ENCODE measurements at places on chromosomes 12 and 14. TPM values are rescaled to one million over a fixed set of nuclear protein-coding genes. Genes with fewer than 3 reads are reported as not detected.
A peak's percentile ranks its signal among the peaks of the same experiment; 100 is the strongest.

DNA sequence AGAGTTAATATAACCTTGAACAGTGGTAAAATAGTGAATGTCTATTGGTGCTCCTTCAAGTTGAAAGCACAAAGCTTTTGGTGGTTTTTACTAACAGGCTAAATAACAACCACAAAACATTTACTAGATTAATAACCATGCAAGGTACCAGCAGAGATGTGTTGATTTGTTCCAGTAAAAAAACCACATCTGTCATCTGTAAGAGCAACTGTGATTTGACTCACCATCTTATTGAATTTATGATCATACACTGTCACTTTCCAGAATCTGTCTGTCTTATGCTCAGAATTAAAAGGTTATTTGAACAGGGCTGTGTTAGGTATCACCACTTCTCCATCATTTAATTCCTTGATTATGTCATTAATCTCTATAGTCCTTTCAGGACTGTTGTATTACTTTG is 107.0 kb upstream of the PTHLH start:
- no peaks in the 10 kb centered on the region for H3K27me3 ChIP-seq
- H3K27ac ChIP-seq = no peak overlapping the region
- no peaks in the 10 kb centered on the region for H3K4me1 ChIP-seq

GRCh38 chr12:126588586-126589249 is 1523.5 kb downstream of the AACS start:
- no peak for DNase-seq
- H3K4me3 ChIP-seq = no peak overlapping the region
- H3K27ac ChIP-seq = no peak overlapping the region
- H3K4me1 ChIP-seq = no peaks in the 10 kb centered on the region
- no peaks in the 10 kb centered on the region for H3K27me3 ChIP-seq

DNA sequence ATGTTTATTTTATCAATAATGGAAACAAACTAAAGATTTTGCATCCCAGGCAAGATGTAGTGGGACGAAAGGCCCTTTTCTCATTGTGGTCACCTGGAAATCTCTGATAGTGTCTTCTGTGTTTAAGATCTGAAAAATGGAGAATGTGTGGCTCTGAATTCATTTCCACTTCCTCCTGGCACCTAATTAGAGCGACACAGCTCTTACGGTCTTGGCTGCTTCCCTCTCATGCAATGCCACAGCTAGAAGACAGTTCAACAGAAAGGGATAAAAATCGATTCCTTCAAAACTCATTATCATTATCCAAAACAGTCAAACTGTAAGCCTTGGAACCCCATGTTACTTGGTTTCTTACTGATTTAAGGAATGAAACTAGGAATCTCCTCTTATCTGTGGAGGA is 9.3 kb downstream of the ST8SIA1 start:
- peaks cover 2% of the 10 kb centered on the region for H3K4me1 ChIP-seq
- no peaks in the 10 kb centered on the region for H3K36me3 ChIP-seq
- H3K4me3 ChIP-seq = no peak overlapping the region
- no peak overlapping the region for H3K27ac ChIP-seq

DNA sequence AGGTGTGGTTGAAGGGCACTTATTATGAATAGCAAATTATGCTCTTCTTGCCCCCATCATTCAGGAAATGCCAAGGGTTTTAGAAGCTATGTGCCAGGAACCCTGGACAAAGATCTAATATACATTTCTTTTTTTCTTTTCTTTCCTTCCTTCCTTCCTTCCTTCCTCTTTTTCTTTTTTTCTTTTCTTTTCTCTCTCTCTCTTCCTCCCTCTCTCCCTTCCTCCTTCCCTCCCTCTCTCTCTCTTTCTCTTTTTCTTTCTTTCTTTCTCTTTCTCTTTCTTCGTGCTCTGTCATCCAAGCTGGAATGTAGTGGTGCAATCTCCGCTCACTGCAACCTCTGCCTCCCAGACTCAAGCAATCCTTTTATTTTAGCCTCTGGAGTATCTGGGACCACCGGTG is 66.1 kb upstream of the CSRP2 start:
- H3K4me3 ChIP-seq = no peak overlapping the region
- no peaks in the 10 kb centered on the region for H3K27me3 ChIP-seq
- no peak overlapping the region for H3K27ac ChIP-seq
- no peak for DNase-seq

DNA sequence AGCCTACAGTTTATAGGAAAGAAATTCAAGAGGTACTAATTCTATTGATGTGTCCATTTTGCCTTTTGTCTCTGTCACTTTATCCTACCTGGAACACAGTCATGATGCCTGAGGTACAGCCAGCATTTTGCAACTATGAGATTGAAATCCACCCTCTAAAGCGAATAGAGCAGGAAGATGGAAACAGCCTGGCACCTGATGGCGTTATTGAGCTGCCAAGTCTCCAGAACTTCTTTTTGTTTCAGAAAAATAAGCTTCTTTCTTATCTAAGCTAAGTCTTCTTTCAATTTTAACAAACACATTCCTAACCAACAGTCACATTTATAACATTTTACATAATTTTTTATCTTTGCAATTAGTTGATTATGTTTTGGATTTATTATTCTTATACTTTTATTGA is 182.1 kb downstream of the PAWR start:
- no peaks in the 10 kb centered on the region for H3K27me3 ChIP-seq
- no peak overlapping the region for H3K27ac ChIP-seq
- DNase-seq = no peak
- no peak overlapping the region for H3K4me3 ChIP-seq

GRCh38 chr12:58750484-58750883 is 169.8 kb downstream of the LRIG3 start:
- H3K27ac ChIP-seq = no peak overlapping the region
- no peaks in the 10 kb centered on the region for H3K4me1 ChIP-seq
- no peaks in the 10 kb centered on the region for H3K27me3 ChIP-seq
- no peak overlapping the region for H3K4me3 ChIP-seq

DNA sequence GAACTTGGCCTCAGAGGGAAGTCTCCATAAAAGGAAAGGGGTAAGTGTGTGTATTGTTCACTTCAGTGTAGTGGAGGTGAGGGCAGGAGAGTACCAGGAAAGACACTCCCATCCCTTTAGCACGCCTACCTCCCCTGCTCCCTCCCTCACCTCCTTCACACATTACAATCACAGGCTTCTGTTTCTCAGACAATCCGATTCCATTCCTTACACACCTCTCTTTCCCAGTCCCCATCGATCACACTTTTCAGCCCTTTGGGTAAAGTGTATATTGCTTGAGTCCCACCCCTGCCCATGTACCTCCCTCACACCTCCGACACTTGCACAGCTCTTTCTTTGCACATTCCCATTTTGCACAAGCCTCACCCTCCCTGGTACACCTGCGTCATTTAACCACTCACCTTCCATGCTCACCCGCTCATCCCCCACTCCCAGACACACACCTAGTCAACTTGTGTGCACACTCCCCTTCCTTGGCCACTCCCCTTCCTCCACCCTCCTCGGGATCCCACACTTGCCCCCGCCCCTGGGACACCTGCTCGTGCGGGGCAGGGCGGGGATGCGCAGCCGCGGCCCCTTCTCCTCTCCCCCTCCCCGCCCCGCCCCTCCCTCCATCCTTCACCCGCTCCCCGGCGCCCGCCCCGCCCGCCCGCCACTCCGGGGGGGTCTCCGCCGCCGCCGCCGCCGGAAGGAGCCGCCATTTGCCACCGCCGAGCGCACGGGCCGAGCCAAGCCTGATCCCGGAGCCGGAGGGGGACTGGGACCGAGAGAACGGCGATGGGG is at the start of gene MARCHF9:
Gene MARCHF9, plus strand, starts transcription at position 693 of the 783 bp plus-strand sequence. CDS start 426 bp downstream, outside the sequence.
- H3K4me3 ChIP-seq = peak within 1 kb of the TSS; percentile 50
- peaks cover 10% of the 10 kb centered on the region for H3K4me1 ChIP-seq
- no peaks in the 10 kb centered on the region for H3K27me3 ChIP-seq
- peaks cover 33% of the 10 kb centered on the region for H3K36me3 ChIP-seq

GRCh38 chr12:97063292-97063935 is 156.4 kb downstream of the NEDD1 start:
- H3K27ac ChIP-seq = no peak overlapping the region
- H3K36me3 ChIP-seq = no peaks in the 10 kb centered on the region
- no peak for DNase-seq
- no peaks in the 10 kb centered on the region for H3K27me3 ChIP-seq

GRCh38 chr14:72111911-72112310 is 179.7 kb downstream of the RGS6 start:
- H3K36me3 ChIP-seq = no peaks in the 10 kb centered on the region
- no peak for DNase-seq
- H3K27me3 ChIP-seq = no peaks in the 10 kb centered on the region
- no peak overlapping the region for H3K4me3 ChIP-seq

DNA sequence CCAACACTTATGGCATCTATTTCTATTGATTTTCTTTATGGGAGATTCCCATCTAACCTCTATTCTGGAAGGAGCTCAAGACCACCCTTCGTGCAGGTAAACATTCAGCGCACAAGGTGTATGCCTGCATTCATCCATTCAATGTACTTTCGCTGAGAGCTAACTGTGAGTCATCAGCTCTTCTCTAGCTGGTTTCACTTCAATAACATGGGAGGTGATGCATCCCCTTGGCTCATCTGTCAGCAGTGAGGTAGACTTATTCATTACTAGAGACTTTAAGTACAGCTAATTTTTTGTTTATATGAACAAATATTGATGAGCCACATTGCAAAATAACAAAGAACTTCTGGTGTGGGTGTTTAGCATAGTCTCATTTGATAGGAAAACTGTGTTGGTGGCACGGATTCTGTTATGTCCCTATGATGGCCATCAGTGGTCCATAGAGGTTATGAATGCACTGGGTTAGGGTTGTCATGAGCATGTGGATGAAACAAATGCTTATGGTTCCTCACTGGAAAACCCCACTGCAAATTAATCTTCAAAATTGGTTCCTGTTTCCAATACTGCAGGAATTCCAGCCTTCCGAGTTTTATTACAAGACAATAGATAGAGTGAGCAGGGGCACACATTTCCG is 1151.0 kb downstream of the BCL11B start:
- H3K27ac ChIP-seq = no peak overlapping the region
- no peak overlapping the region for H3K4me3 ChIP-seq
- no peaks in the 10 kb centered on the region for H3K4me1 ChIP-seq
- DNase-seq = no peak

- H3K4me3 ChIP-seq = no peak overlapping the region
- H3K27ac ChIP-seq = peak overlapping the region; percentile 69
- no peaks in the 10 kb centered on the region for H3K27me3 ChIP-seq
- DNase-seq = no peak
- H3K4me1 ChIP-seq = peaks cover 98% of the 10 kb centered on the region
- H3K36me3 ChIP-seq = peaks cover 15% of the 10 kb centered on the region
These were observed 29.3 kb upstream of the PNMA1 start for GRCh38 chr14:73743431-73743931.

GRCh38 chr14:38004610-38004879 is 203.2 kb upstream of the SSTR1 start:
- no peak overlapping the region for H3K27ac ChIP-seq
- H3K36me3 ChIP-seq = no peaks in the 10 kb centered on the region
- H3K27me3 ChIP-seq = no peaks in the 10 kb centered on the region

GRCh38 chr12:2372735-2373134 is 319.9 kb downstream of the CACNA1C start:
- no peaks in the 10 kb centered on the region for H3K4me1 ChIP-seq
- no peak for DNase-seq
- H3K4me3 ChIP-seq = no peak overlapping the region
- no peaks in the 10 kb centered on the region for H3K36me3 ChIP-seq
- H3K27me3 ChIP-seq = no peaks in the 10 kb centered on the region

DNA sequence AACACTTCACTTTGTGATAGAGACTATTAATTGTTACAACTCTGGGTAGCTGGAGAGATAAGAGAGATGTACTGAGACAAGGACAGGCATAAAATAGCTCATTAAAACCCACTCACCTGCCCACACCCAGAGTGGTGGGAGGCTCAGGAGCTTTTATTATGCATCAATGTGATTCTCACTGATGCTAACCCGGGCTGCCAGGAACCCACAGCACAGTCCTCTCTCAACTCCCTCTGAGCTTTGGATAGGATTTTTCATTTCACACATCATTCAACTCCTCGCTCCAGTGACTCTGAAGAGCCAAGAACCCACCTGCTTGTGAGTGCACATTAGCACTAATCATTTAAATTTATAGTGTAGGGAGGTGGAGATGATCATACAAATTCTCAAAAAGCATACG is 827.9 kb downstream of the FLRT2 start:
- H3K36me3 ChIP-seq = no peaks in the 10 kb centered on the region
- H3K4me1 ChIP-seq = no peaks in the 10 kb centered on the region
- no peak overlapping the region for H3K27ac ChIP-seq
- no peak for DNase-seq
- H3K4me3 ChIP-seq = no peak overlapping the region
- H3K27me3 ChIP-seq = no peaks in the 10 kb centered on the region

- H3K36me3 ChIP-seq = no peaks in the 10 kb centered on the region
- H3K4me3 ChIP-seq = no peak overlapping the region
- DNase-seq = no peak
- H3K4me1 ChIP-seq = peaks cover 19% of the 10 kb centered on the region
- peak overlapping the region; percentile 58 for H3K27ac ChIP-seq
These were observed 84.9 kb upstream of the DUSP6 start for GRCh38 chr12:89437231-89437630.

DNA sequence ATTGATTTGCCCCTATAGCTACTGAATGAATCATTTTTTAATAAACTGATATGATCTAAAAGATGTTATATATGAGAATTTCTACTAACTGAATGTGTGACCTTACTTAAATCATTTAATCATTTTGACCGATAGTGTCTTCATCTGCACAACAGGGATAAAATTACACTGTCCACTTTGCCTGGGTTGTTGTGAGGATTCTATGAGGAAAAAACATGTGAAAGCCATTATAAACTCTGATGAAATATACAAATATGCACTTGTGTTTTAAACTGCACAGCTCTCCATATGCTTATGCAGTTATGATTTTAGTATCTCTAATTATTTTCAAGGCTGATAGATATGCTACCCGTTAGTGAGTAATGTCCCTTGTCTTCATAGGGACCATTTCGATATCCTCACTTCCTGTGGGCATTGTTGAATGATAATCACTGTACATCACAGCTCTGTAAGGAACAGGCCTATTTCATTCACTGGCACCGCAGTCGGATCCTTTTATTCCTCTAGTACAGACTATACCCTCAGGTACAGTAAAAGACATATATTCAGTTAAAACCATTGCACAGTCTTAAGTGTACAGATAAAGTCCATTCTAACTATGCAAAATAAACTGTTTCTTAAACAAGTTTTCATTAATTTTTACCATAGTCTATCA is 88.7 kb upstream of the RAP1B start:
- no peaks in the 10 kb centered on the region for H3K27me3 ChIP-seq
- no peaks in the 10 kb centered on the region for H3K36me3 ChIP-seq
- H3K27ac ChIP-seq = peak overlapping the region; percentile 58

DNA sequence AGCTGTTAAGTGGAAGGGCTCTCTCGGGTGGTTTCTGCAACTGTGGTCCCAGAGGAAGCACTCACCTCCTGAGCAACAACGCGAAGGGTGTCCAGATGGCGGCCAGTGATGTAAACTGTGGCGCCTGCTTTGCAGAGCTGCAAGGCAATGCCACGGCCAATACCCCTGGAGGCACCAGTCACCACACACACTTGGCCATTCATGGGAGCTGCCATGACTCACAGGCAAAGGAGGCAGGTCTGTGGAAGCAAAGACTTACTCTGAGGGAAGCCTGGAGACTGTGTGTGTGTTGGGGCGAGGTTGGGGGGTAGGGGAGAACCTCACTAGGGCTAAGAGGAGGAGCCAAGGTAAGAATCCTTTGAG is 707 bp downstream of the DHRS1 start:
- H3K4me3 ChIP-seq = peak overlapping the region; percentile 91
- no peaks in the 10 kb centered on the region for H3K27me3 ChIP-seq
- no peak for DNase-seq
- H3K27ac ChIP-seq = peak overlapping the region; percentile 82
- H3K36me3 ChIP-seq = peaks cover 49% of the 10 kb centered on the region
- peaks cover 14% of the 10 kb centered on the region for H3K4me1 ChIP-seq

The RPL10L gene
- polyA plus RNA-seq = not detected

The PIWIL1 gene
- polyA plus RNA-seq = 0.04 TPM

The TAS2R30 gene
- 0.81 TPM for polyA plus RNA-seq

The SMAGP gene
- 18.8 TPM for polyA plus RNA-seq

The PDZRN4 gene
- polyA plus RNA-seq = 0.30 TPM

The KRT3 gene
- polyA plus RNA-seq = not detected

The MAP1LC3B2 gene
- polyA plus RNA-seq = 10.5 TPM

The PRDM4 gene
- polyA plus RNA-seq = 26.6 TPM

The SCARB1 gene
- 31.6 TPM for polyA plus RNA-seq

The DBX2 gene
- not detected for polyA plus RNA-seq

The GALNT16 gene
- 3.9 TPM for polyA plus RNA-seq
